T-helper 17 cell (primary cell): ENCODE measurements at places on chromosomes 3 and 15.

DNA sequence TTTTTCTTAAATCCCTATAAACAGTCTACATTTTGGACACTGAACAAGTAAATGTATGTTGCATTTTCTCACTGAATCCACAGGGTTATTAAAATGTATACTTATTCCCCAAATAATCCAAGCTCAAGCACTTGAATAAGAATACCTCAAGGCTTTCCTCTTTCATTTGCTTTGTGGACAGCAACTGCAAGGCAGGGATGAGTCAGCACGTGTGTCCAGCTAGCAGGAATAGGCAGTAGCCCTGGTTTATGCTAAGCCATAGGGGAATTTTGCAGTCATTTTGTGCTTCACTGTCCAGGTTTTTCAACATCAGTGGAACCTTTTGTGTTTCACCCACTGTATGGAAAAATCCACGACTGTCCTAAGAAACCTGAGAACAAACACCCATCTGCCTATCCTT, 96.7 kb upstream of the KCNMB2 start:
- DNase-seq, result no peak

DNA sequence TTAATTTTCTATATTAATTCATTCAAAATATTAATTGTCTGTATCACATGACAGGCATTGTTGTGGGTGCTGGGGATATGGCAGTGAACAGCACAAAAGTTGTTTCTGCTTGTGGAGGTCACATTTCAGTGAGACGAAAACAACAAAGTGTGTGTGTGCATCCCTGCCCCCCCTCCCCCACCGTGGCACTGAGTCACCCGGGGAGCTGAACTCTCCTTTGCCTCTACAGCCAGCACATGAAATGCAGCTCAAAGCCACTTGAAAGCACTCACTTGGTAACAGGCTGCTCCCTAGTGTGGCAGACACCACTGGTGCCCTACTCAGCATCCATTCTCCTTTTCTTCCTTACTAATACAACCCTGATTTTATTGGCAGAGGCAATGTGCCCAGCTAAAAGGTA, 16.9 kb upstream of the SCAMP5 start:
- DNase-seq, result no peak

DNA sequence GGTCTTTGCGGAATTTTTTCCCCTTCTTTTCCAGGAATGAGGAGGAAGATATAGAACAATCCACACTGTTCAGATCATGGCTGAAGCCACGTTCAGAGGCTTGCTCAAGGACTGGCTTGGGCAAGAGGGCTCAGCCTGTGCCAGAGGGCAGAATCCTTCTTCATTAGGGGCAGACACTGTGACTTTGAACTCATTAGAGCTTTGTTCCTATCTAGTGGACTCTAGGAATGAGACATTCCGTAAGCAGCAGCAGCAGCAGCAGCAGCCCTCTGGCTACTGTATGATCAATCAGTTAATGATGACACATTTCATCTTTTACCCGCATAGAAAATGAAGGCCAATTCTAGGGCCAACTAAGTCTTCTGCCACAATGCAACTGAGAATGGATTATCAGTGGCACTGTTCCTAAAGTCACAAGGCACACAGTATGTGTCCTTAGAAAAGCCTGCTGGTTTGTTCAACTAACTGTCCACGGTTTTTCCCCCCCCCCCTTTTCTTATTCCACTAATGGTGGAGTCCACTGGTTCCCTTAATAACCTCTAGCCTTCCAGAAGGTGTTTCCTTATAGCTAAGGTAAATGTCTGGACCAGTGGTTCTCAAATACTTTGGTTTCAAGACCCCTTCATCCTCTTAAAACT, 1.7 kb upstream of the RAB8B start:
- DNase-seq, result no peak

DNA sequence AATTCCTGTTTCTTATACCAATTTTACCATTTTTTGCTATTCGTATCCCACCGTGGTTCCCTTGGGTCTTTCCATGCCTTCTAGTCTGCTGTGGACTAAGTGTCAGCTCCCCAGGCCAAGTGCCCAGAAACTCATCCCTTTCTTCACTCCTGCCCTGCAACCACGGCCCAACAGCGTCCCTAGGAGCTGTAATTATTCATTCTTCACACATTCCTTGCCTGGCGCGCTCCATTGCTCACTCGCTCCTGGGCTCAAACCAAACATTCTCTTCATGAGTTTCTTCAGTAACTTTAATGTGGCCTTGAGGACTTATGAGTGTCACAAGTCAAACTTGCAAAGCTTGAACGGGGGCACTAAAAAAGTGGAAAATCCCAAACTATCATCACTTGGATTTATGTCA, 15.7 kb downstream of the GABRB3 start:
- no peak for DNase-seq

DNA sequence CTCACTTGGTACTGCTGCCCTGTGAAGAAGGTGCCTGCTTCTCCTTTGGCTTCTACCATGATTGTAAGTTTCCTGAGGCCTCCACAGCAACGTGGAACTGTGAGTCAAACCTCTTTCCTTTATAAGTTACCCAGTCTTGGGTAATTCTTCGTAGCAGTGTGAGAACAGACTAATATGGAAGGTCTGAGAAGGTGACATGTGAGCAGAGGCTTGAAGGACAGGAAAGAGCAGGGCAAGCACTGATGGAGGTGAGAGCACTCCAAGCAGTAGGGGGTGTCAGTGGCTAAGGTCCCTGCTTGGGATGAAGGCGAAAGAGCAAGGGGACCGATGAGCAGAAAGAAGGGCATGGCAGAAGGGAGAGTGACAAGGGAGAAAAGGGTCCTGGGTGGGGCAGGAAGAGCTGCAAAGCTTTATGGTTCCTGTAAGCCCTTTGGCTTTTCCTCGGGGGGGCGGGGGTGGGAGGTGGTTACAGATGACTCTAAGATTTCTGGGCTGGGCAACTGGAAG, 3.5 kb downstream of the EIF4E3 start:
- DNase-seq, result no peak

- DNase-seq, result no peak
Measured at GRCh38 chr3:20503394-20504082, 317.5 kb upstream of the SGO1 start.

GRCh38 chr3:155441506-155441905, 148.0 kb upstream of the STRIT1 start:
- DNase-seq, result no peak

DNA sequence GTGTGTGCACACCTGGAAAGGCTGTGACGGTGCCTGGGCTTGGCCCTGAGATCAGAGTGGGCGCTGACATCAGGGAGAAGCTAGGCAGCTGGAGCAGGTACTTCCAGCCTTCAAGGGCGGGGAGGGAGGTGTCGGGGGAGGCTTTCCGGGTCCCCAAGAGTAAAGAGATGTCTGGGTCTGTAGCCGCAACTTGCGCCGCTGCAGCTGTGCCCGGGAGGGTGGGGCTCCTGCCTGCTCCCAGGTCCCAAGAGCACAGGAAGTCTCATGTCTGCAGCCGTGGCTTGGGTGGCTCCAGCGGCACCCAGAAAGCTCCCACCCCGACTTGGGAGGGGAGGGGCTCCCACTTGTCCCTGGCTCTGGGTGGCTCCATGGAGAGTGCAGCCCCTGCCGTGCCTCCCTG, 103.2 kb upstream of the BNIP2 start:
- no peak for DNase-seq

DNA sequence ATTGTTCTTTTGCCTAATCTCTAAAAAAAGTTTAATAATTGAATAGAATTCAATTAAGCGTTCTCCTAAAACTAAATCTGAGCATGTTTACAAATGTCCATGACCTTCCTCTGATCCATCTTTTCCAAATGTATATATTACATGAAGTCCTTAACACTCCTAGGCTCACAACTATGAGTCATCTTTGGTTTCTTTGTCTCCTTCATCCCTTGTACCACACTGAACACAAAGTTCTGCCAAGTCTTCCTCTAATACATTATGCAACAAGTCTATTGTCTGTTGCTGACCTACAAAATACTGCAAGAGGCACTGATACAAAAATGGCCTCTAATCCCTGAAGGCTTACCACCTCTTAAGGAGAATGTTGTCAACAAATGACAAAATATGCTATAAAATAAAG, 550.2 kb downstream of the PYDC2 start:
- DNase-seq, result no peak

GRCh38 chr15:74263466-74263865, 27.3 kb downstream of the CCDC33 start:
- no peak for DNase-seq

DNA sequence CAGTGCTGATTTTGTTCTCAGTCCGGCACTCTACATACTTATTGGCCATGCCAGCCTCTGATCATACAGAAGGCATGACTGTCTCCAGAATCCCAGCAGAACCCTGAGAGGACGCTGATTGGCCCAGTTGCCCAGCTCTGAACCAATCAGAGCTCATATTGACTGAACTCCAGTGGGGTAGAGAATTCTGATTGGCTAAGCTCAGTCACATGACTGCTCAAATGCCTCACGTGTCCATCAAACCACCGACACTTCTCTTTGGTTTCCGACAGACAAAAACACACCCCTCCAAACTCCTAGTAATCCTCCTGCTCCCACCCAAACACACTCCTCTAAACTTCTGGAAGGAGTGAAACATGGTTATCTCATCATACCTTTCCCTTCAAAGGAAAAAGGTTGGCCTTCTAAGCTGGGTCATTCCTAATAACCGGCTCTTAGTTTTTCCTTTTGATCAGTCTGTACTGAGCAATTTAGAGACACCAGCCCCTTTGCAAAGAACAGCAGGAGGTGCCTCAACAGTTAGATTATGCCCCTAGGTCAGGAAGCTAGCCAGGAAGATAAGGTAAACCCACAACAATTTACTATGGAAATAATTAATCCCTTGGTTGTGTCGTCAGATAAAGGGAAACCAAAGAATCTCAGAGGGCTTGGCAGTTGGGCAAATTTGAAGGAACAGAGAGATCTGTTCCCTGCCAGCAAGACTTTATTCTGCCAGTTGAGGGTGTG, 187.8 kb downstream of the TLE3 start:
- DNase-seq, result no peak

GRCh38 chr3:151425627-151426340, 35.1 kb downstream of the IGSF10 start:
- no peak for DNase-seq

DNA sequence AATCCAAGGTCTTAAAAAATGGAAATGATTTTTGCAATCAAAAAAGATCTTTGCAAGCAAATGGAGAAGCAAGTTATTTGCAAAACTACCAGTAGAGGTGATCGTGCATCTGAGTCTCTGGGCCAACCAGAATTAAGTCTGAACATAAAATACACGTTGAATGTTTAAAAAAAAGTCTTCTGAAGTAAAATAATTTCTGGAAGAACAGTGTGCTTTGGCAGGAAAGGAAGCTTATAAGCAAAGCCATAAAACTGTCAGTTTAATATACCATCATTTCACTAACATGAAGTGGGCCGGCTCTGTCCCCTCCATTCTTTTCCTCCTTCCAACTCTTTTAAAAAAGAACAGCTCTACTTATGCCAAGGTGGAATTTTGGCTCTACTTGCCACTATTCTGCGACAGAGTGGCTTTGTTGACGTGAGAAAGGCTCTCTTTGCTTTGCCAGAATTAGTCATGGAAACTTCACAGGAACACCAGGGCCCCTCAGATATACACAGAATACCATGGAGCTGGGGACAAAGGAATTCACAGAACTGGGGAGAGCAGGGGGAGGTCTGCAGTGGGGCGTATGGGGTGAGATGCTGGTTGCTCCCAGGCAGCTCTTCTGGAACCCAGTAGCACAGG, 29.8 kb downstream of the FSTL1 start:
- DNase-seq, result no peak

- DNase-seq, result no peak
Measured at GRCh38 chr15:101463270-101463669, 26.2 kb downstream of the PCSK6 start.

DNA sequence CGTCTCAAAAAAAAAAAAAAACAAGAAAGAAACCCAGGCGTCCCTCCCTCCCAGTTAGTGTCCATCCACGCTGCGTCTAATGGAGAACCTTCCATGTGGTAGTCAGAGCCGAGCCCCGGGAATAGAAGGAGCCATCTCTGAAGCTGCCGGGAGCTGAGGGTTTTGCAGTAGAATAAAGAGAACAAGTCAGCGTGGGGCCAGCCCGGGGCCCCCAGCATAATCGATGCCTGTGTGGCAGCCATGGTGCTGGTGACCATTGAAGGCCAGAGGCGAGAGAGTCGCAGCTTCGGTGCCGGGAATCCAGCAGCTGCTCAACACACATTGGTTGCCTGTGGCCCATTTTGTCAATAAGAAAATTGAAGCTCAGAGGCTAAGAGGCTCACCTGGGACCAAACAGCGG, 151.7 kb downstream of the CHSY1 start:
- DNase-seq, result no peak

- no peak for DNase-seq
Measured at GRCh38 chr15:63350178-63350621, 31.4 kb downstream of the CA12 start.

GRCh38 chr3:142709207-142709606, 14.6 kb upstream of the TRPC1 start:
- no peak for DNase-seq

DNA sequence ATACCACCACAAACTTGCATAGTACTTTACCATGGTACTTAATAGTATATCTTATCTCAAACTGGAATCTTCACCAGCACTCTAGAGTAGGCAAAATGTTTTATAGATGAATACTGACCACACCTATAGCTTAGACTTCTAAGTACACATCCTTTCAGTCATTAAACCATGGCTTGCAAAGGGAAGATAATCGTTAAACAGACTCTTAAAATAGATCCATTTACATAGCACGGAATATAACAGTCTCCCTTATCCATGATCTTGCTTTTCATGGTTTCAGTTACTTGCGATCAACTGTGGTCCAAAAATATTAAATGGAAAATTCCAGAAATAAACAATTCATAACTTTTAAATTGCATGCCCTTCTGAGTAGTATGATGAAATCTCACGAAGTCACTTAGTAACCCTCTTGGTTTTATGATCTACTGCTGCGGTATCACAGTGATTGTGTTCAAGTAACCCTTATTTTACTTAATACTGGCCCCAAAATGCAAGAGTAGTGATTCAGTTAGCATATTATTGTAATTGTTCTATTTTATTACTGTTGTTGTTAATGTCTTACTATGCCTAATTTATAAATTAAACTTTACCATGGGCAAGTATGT, 111.4 kb downstream of the HERC1 start:
- DNase-seq, result no peak

DNA sequence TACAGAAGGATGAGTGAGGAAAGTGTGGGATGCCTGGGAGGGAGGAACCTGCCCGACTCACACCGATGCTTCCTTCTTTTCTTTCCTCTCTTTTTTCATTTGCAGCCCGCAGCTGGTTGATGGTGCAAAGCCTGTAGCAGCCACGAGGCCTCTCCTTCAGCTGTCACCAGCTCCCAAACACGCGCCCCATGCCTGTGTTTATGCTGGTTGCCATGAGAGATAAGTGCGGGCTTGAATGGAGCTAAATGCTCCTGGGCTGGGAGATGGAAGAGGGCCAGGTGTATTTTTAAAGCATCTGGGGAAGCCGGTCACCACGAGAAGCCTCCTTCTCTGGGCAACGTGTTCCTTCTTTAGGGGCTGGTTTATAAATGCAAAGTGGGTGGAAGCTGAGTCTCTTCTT, 9.3 kb downstream of the COLQ start:
- no peak for DNase-seq

GRCh38 chr3:38314764-38315487, 31.7 kb upstream of the XYLB start:
- no peak for DNase-seq

DNA sequence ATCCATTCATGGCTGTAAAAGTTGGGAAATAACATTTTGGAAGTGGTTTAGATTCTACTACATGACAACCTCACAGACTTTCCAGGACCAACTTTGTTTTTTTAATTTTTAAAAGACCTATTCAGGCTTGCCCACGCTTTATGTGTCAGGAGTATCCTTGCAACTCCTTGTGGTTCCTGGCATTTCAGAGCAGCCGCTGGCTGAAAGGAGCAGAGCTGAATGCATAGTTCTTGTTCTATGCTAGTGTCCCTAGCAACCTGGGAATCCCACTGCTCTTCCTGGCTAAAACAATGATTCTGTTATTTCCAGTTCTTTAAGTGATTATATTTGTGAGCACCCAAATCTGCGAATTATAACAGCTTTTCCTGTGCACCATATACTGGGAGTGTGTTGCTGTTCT, 34.9 kb downstream of the CP start:
- DNase-seq, result no peak
